PC-3 (cell line): ENCODE measurements at places on chromosomes 5 and 9. TPM values are rescaled to one million over a fixed set of nuclear protein-coding genes. Genes with fewer than 3 reads are reported as not detected.

Gene GABBR2
- total RNA-seq = 0.44 and 1.7 TPM in 2 replicates

Gene C9
- total RNA-seq = not detected in 2 replicates

Gene ABO
- total RNA-seq = not detected in 2 replicates

DNA sequence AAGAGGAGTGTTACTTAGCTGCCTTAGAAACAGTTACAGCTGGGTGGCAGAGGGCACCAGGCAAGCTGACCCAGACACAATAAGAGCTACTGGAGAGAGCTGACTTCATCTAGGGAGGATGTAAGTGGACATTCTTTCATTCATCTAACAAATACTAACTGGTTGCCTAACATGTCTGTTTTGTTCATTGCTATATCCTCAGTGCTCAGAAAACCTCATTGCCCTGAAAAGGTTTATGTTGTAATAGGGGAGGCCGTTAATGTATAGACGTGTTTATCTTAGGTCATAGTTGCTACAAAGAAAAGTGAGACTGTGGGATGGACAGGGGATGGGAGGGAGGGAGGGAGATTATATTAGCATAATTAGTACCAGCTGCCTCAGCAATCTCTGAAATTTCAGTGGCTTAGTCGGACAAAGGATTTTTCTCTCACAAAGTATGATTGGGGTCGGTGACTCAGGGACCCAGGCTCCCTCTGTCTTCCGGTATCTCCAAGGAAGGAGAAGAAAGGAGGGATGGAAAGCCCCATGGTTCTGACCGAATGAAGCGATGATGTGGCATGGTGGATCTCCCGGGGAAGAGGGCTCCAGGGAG, 2.6 kb upstream of the SNX18 start:
- DNase-seq = no peak

DNA sequence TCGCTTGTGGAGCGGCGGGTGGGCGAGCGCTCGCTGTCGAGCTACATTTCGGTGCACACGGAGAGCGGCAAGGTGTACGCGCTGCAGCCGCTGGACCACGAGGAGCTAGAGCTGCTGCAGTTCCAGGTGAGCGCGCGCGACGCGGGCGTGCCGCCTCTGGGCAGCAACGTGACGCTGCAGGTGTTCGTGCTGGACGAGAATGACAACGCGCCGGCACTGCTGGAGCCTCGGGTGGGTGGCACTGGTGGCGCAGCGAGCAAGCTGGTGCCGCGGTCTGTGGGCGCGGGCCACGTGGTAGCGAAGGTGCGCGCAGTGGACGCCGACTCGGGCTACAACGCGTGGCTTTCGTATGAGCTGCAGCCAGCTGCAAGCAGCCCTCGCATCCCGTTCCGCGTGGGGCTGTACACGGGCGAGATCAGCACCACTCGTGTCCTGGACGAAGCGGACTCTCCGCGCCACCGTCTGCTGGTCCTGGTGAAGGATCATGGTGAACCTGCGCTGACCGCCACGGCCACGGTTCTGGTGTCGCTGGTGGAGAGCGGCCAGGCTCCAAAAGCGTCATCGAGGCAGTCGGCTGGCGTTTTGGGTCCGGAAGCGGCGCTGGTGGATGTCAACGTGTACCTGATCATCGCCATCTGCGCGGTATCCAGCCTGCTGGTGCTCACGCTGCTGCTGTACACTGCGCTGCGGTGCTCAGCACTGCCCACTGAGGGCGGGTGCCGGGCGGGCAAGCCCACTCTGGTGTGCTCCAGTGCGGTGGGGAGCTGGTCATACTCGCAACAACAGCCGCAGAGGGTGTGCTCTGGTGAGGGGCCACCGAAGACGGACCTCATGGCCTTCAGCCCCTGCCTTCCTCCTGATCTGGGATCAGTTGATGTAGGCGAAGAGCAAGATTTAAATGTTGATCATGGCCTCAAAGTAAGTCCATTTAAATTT, 2.1 kb downstream of the PCDHA8 start:
- no peak for DNase-seq

DNA sequence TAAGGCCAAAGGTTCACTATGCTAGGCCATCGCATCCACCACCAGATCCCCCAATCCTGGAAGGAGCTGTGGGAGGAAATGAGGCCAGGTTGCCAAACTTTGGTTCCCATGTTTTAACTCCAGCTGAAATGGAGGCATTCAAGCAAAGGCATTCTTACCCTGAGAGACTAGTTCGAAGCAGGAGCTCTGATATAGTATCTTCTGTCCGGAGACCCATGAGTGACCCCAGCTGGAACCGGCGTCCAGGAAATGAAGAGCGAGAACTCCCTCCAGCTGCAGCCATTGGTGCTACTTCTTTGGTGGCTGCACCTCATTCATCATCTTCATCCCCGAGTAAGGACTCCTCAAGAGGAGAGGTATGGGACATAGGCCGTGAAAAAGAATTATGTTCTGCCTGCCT, 75.6 kb downstream of the GAPVD1 start:
- no peak for DNase-seq

DNA sequence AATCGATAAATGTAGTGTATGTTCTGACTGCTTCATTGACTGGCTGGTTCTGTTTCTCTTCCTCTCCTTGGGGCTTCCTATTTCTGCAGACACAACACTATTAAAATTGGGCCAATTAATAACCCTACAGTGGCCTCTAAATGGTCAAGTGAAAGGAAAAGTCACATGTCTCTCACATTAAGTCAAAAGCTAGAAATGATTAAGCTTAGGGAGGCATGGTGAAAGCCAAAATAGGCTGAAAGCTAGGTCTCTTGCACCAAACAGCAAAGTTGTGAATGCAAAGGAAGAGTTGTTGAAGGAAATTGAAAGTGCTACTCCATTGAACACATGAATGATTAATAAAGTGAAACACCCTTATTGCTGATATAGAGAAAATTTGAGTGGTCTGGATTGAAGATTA, 58.2 kb downstream of the CCNH start:
- DNase-seq = no peak

- peak; percentile 66 for DNase-seq
These were observed 49.7 kb downstream of the WWC1 start for GRCh38 chr5:168341178-168341577.

- DNase-seq = no peak
These were observed 195.7 kb downstream of the DCP2 start for GRCh38 chr5:113172231-113172826.
